Suprapubic skin (tissue), 4 donors: ENCODE measurements at places on chromosomes 12 and 14. TPM values are rescaled to one million over a fixed set of nuclear protein-coding genes. Genes with fewer than 3 reads are reported as not detected.

- no peak overlapping the region for H3K27ac ChIP-seq
- no peaks in the 10 kb centered on the region for H3K27me3 ChIP-seq
- no peaks in the 10 kb centered on the region for H3K36me3 ChIP-seq
These were observed 282.3 kb upstream of the DIO2 start for GRCh38 chr14:80493620-80494019.

The DHRS2 gene
- 0.21 TPM for total RNA-seq

The POLE2 gene
- total RNA-seq = 4.5 TPM

GRCh38 chr14:106308839-106309389, 782.5 kb downstream of the TMEM121 start:
- H3K36me3 ChIP-seq = no peaks in the 10 kb centered on the region
- no peak overlapping the region for H3K27ac ChIP-seq
- H3K27me3 ChIP-seq = peaks cover 10% of the 10 kb centered on the region
- no peak overlapping the region for H3K4me3 ChIP-seq
- no peaks in the 10 kb centered on the region for H3K4me1 ChIP-seq

The TRHDE gene
- total RNA-seq = 1.2 TPM
